Ureter (tissue), 1 donor: ENCODE measurements at places on chromosomes 3 and 15. TPM values are rescaled to one million over a fixed set of nuclear protein-coding genes. Genes with fewer than 3 reads are reported as not detected.

The CIB2 gene
- total RNA-seq: 15.9 TPM

The ERC2 gene
- 1.1 TPM for total RNA-seq

The ZNF148 gene
- 50.2 TPM for total RNA-seq

The PROK2 gene
- not detected for total RNA-seq

The ADAM10 gene
- 315 TPM for total RNA-seq
